ENCODE measurements at places on chromosomes 5 and 9.

GRCh38 chr9:82418334-82418733 is 429.8 kb downstream of the SPATA31D1 start:
- no peak for DNase-seq

- DNase-seq: no peak
These were observed 1312.6 kb upstream of the DMAC1 start for GRCh38 chr9:9112001-9112720.

DNA sequence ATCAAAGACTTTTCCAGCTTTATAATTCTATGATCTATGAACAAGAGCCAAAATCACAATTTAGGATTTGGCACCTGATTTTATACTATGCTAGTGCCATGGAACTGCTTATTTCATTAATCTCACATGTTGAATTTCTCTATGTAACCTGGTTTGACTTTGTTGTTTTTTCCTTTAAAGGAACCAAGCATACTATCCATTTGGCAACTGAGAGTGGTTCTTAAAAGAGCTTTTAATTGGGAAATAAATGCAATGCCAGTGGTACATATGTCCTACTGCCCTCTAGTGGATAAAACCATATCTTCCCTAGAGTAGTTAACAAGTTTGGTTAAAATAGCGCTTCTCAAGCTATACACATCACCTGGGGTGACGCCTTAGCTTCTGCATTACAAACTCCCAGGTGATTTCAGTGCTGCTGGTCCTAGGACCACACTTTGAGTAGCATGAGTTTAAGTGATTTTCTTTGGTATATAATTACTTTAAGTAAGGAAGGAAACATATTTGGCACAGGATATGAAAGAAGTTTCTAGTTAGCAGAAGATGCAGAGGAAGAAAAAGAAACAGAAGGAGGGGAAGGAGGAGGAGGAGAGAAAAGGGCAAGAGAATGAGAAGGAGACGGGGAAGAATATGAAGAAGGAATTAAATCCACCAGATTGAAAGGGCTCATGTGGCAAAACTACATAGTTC is 56.8 kb downstream of the FGF10 start:
- no peak for DNase-seq

GRCh38 chr9:87830446-87830845 is 52.2 kb upstream of the SPATA31E1 start:
- DNase-seq: no peak

DNA sequence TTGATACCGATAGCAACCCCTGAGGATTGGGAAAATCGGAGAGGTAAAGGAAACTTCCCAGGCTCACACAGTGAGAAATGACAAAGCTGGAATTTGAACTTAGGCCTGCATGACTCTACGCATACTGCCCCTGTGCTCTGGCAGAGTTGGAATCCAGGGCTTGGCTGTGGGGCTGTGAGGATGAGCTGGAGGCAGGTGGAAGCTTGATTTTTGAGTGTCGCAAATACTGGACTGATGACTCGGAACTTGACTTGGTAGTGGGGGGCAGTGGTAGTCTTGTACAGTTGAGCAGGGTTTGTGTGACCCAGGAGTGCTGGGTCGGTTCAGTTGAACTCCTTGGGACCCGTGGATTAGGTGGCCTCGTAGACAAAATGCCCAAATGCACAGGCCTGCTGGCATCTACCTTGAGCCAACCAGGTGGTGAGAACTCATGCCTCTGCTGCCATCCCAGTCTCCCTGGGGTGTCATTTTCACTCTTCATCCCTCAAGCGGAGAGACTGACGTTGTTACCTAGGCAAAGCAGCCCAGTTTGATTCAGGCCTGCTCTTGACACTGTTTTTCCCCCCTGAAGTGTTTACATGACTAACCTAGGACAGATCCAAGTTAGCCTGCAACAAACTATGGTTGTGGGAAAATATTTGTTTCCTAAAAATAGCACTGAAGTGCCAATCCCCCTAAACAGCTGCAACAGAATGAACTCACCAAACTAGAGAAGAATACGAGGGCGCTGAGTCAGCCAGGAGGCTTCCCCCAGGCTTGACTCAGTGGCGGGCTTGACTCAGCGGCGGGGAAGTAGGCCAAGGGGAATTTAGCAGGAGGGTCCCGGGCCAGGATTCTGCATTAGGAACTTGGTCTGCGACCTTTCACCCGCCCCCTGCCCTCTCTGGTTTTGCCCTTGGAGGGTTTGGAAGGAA is 45.7 kb upstream of the ORM1 start:
- no peak for DNase-seq

GRCh38 chr5:85646036-85646435 is 971.7 kb upstream of the COX7C start:
- no peak for DNase-seq

GRCh38 chr5:44914221-44914620 is 105.5 kb downstream of the MRPS30 start:
- DNase-seq: no peak

All from hypothalamus (tissue), 51 donors.